ENCODE measurements at places on chromosomes 2 and 18.
A peak's percentile ranks its signal among the peaks of the same experiment; 100 is the strongest.

DNA sequence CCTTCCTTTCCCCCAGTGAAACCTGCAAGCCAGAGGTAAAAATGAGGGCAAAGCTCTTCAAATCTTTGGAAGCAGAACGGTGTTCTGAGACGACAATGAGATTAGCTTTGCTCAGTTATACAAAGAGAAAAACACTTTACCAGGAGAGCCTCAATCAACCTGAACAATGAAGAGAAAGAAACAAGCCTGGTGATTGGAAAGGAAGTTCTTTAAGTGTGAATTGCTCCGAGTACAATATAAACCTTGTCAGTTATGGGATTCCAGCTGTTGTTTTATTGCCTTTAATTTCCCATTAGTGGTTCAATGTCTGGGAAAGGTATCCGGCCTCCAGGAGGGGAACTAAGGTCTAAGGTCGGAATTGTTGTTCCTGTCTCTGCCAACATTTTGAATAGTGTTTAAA, 901.6 kb downstream of the EPHA4 start:
- no peak for DNase-seq

- DNase-seq, result no peak
Observed at GRCh38 chr2:85525029-85525428, 13.9 kb upstream of the MAT2A start.

DNA sequence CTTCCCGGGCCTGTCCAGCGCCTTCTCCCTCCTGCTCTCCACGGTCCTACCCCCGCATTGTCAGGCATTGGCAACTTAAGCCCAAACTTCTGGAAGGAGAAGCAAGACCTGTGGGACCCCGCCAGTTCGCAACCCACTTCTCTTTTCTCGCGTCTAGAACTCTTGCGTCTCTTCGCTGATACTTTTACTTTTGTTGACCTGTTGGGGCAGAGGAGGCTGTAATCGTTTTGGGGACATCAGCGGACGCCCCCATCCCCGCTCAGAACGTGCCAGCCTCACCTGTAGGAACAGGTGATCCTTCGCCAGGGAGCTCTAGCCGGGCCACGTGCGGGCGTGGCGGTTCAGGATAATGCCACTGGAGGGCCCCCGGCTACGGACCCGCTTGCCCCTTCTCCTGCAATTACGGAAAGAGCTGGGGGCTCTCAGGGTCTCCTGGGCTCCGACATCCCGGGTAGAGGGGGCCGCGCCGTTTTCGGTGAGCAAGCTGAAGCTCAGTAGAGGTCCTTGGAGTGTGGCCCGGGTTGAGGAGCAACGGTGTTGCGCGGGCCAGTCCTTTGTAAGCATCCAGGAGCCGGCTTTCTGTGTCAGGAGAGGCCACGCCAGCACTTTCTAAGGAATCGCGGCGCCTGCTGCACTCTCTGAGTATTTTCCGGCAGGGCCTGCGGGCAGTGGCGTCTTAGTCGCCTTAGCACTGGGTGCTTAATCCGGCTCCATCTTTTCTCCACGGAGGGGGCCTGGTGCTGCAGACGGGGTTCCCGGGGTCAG, 1.6 kb downstream of the MTCL1 start:
- DNase-seq, result no peak

- no peak for DNase-seq
Observed at GRCh38 chr2:84016183-84016582, 442.9 kb downstream of the SUCLG1 start.

GRCh38 chr2:75087736-75088135, 111.6 kb downstream of the TACR1 start:
- DNase-seq, result no peak

GRCh38 chr2:59791004-59791618, 762.3 kb downstream of the BCL11A start:
- no peak for DNase-seq

GRCh38 chr2:44087036-44087713, 81.5 kb upstream of the PPM1B start:
- peak; percentile 86 for DNase-seq

DNA sequence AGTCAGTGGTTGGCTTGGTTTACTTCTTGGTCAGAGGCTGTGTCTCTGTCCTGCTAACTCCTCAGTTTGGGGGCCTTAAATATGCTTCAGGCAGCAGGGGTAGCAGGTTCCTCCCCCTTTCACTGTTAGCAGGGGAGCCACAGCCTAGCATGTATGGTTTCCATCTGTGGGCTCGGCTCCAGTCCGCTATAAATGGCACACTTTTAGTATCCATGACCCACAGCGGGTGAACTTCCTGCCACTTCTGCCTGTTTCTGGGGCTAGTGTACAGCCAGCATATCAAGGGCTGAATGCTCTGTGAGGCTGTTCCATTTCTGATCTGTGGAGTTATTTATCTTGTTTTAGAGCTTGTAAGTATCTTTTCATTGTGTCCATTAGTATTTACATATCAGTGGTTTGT, 58.3 kb downstream of the MRPL33 start:
- no peak for DNase-seq

DNA sequence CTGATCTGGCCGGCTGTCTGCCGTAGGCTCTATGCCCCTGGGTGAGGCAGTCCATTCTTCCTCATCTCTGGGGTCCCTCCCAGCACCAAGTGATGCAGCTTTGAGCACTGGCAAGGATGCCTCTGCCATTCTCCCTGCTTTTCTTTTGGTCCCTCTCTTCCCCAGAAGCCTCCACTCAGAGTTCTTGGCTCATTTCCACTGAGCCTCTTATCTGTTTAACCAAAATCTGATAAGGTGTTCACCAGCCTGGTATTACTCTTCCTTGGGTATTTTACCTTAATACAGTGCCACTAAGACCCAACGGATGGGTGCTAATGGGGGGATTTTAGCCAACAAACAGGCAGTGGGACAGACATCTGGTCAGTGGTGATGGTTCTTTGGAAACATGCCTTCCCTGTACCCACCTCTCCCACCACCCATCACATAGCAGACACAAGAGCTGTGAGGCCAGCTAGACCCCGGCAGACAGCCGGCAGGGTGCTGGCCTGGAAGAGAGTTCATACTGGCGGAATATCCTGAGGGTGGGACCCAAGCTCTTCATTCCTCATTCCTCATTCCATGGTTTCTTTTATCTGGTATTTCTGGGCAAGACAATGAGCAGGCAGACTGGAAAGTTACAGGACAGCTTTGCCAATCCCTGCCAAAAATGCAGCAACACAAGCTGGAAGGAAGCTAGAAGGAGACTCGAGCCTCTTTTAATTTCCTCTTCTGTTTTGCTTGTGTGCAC, 34.6 kb downstream of the ZBTB7C start:
- no peak for DNase-seq

DNA sequence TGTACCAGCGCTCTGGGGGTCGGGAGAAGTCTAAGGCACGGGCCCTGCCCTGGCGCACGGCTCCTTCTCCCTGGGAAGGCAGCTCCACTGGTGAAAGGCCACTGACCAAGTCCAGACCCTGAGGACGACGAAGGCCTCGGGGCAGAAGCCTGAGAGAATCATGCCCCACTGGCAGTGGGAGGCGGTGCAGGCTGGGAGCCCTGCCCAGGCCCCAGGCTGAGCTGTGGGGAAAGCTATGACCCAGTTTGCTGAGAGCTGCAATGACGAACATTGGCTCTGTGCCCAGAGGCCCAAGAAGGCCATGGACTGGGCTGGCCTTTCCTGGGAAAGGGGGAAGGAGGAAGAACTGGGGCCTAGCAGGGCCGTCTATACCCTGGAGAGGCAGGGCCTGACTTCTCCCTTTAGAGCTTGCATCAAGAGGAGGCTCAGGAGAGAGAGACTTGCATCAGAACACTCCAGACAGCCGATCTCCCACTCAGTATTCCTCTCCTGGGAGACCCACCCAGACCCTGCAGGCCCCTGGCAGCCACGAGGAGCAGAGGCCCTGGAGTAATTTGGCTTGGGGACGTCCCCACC, 32.9 kb downstream of the HS1BP3 start:
- DNase-seq, result peak; percentile 13

DNA sequence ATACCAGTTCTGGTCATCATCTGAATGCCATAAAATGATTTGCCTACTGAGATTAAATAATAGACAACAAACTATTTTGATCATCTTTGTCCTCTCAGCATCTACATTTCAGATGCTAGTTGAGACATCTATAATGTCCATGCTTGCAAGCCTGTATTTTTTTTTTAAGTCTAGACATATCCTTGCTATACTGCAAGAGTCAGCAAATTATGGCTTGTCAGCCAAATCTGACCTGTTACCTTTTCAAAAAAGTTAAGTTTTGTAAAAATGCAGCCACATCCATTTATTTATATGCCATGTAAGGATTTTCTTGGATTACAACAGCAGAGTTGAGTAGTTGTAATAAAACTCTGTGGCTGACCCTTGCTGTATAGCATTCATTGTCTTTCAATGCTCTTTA, 1355.7 kb upstream of the FAM98A start:
- DNase-seq, result no peak

- no peak for DNase-seq
Observed at GRCh38 chr2:66753660-66754059, 318.7 kb downstream of the MEIS1 start.

DNA sequence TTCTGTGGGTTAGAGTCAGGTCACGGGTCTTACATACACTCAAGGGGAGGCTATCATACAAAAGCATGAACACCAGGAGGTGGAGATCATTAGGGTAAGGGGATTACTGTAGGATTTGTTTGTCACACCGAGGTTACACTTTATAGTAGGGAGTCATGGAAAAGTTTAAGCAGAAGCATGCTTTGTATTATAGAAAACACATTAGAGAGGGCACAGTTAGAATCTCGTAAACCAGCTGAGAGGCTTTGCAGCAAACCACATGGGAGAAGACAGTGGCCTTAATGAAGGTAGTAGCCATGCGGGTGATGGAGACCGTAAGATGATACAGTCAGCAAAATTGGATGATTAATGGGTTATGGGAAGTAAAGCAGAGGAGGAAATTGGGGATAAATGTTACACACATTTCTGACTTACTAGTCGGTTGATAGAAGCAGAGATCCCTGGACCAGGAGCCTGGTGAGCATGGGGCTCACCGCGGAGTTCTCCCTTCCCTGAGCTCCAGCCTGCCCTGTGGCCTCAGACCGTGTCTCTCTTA, 75.6 kb downstream of the MAPRE2 start:
- DNase-seq, result no peak

DNA sequence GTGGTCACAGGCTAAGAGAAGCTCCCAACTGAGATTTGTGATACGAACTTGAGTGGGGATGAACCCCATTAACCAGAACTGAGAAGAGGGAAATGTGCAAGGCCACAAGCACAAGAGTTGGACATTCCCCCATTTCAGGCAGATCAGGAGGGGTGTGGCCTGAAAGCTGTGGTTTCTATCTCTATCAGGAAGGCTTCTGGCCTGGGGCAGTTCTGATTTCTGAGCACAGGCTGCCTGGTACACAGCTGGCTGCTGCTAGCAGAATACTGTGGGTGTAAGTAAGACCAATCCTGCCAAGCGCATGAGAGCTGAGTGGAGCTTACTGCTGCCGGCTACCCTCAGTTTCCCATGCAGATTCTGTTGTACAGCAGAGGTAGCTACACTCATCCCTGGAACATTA, 484.6 kb downstream of the SATB2 start:
- DNase-seq, result no peak

GRCh38 chr2:216465579-216466195, 33.0 kb upstream of the RPL37A start:
- DNase-seq, result no peak

DNA sequence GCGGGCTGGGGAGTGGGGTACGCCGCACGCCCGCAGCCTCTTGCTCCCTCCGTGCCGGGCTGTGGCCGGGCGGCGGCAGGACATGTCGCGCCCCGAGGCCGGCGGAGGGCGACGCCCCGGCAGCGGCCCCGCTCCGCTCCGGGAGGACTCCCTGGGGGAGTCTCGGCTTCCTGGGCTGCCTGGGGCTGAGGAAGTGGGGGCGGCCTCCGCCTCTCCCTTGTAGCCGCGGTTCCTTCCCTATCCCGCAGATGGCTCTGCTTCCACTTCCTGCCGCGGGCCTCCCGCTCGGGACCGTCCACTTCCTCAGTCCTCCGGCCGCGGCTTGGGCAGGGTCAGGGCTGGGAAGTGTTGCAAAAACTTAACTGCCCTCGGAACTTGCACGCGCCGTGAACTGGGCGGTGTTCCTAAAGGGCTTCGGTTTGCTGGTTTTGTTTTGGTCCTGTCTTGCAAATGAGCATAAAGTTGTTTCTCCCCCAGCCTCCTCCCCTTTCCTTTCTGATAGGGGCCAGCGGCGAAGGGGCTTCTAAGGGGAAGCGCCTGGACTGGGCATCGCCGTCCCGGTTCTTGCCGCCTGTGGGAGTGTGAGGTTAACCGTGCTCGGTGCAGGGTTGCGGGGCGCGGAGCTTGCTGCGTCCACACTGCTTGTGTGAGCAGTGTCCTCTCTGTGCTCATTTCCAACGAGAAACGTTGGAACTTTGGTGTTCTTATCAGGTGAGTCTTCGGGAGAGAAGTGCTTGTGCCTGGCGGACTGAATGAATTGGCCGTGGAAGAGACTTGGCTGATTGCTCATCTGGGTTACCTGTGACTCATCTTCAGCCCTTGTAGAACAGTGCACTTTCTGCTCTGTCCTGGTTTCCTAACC, 600 bp downstream of the RALB start:
- DNase-seq, result peak; percentile 15

DNA sequence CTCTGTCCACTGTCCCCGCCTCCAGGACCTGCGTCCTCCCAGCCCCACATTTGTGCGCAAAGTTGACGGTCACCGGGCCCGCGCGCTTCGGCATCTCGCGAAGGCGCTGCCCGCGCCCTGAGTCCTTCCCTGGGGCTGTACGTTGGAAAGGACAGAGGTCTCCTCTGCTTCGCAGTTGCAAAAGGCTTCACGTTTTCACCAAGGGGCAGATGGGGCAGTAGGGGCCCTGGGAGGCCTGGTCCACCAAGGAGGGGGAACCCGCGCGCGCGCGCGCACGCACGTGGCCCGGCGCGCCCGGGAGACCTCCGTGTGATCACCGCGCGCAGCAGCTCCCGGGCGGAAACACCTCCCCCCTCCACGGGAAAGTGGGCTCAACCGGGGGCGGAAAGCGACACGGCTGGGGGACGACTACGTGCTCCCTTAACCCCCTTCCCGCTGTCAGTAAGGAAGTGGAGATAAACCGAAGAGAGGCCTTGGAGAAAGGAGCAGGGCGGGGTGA, 21.9 kb downstream of the TEX44 start:
- DNase-seq, result peak; percentile 53

Data from NAMALWA (cell line).